ENCODE measurements at places on chromosomes 3 and 15. TPM values are rescaled to one million over a fixed set of nuclear protein-coding genes. Genes with fewer than 3 reads are reported as not detected.
A peak's percentile ranks its signal among the peaks of the same experiment; 100 is the strongest.

DNA sequence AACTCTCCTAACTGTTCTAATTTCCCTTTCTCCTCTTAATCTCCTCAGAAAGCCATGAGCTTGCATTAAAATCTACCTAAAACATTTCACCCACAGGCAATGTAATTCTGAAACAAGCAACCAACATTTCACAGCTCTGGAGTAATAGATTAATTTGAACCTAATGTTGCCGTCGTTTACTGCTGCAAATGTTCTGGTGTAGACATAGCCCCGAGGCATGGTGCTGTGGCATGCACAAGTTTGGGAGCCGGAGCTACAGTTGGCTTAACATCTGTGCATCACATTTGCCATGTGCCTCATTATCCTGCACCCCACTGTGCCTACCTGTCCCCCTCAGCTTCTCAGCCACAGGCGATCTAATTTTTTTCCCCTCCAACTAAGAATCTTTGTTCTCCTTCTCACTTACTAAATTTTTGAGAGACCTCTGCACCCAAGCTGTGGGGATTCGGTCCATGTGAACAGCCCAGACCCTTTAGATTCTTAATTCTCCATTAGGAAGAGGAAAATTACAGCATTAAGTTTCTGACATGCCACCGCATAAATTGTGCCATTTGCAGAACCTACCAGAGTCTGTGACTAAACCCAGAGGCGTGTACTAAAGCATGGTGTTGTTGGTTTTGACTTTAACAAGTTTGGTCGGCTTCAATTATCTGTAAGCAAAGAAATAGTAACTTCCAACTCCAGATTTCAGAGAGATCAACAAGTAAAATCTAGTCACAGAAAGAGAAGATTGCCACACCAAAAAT, 419.2 kb downstream of the MECOM start:
- DNase-seq, result no peak

DNA sequence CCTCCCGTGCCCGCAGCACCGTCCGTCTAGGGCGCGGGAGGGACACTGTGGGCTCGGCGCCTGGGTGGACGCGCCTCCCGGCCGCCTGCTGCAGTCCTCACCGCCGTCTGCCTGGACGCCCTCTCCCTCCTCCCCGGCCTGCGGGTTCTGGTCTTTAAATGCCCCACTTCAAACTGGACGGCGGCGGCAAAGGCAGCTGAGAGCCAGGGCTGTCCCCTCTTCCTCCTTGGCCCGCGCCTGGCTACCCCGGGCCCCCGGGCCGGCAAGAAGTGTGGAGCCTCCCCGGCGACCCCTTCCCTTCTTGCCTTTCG, 426 bp downstream of the CBLB start:
- peak; percentile 70 for DNase-seq

DNA sequence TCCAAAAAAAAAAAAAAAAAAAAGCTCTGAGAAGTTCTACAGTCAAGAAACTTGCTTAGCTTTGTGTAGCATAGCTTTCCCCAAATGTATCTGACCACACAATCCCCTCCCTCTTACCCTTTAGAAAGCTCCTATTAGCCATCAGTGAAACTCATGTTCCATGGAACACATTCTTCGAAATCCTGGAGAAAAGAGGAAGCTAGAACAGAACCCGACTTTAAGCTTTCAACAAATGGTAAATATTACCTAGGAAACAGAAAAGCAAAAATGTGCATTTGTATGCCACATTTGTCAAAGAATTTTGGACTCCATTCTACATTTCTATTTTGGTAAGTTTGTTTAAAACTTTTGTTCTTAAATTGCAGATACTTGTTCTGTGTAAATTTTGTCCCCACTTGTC, 17.4 kb upstream of the CRTC3 start:
- no peak for DNase-seq

DNA sequence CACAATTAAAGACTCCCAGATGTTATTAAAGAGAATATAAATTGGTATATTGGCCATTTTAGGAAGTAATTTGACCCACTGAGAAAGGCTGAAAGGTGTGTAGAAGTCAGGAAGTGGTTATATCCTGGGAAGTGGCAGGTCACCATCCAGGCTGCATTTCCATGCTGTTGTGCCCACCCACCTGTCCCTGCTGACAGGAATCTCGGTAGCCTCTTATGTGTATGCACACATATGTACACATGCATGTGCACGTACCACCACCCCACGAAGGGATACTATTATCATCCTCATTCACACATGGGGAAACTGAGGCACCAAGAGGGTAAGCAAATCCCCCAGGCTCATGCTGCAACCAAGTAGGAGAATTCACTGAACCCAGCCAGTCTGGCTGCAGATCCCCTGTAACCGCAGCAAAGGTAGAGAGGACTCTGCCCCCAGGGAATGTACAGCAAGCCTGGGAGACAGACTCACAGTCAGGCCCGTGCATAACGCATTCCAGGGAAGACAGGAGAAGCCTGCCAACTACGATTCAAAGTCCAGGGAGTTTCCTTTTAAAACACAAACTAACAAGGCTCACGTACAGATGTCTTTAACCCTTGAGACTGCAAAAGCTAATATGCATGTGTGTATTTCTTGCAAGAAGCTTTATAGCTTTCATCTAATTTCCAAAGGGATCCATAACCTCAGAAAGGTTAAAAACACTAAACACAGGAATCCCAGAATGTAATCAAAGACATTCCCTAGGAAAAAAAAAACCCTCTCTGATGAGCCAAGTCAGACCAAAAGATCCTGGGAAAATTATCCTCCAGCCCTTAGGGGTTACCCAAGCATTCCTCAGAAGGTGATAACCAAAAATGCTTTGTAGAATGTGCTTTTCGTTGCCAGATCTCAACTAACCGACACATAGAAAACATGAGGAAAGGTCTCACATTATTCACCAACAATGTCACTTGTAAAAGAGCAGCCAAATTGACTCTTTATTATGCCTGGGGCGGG, 129.6 kb downstream of the ADAMTS17 start:
- DNase-seq, result no peak

DNA sequence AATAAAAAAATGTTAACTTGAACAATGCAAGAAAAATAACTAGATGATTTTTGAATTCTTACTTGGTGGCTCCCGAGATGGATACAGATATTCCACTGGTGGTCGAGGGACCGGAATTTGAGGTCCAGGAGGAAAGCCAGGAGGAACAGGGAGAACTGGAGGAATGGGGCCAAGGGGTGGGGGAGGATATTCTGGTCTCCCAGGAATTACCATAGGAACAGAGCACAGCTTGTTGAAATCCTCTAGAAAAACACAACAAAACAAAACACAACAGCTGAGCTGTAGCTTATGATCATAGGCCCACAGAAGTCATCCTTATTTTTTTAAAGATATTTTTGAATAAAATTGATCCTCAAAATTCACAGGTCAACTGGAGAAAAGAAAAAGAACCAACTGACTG, 129.4 kb downstream of the FBN1 start:
- no peak for DNase-seq

- DNase-seq, result no peak
Measured at GRCh38 chr15:89071471-89071870, 16.8 kb upstream of the ABHD2 start.

GRCh38 chr15:22942877-22943276, 37.3 kb downstream of the CYFIP1 start:
- no peak for DNase-seq

DNA sequence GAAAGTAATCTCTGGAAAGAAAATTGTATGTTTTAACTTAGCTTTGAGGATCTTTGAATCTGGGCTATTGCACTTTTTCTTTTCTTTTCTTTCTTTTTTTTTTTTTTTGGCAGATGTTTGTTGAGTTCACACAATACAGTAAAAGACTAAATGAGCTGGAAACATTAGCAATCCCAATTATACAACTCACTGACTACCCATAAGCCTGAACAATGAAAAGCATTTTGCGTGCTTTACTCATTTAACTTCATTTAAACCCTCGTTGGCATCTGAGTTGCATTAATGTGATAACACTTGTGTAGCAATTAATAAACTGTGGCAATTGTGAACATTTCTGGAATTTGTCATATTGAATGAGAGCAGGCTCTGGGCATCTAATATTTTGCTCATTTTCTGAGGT, 269.4 kb upstream of the RBMS3 start:
- DNase-seq, result no peak

DNA sequence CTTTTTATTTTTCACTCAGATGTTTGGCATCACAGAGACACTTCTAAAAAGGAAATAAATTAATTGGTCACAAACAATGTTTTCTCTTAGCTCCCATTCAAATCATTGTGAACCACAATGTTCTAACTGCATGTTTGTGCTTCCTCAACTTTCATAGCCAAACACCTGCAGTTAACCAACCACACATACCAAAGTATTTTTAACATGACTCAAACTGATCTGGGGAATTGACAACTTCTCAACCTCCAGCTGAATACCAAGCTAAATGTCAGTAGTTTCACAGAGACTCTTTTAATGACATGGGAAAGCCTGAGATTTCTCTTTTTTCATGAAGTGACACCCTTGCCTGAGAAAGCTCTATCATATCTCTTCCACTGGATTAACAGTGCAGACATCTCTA, 217.9 kb upstream of the MME start:
- no peak for DNase-seq

GRCh38 chr3:44510000-44510368, 32.5 kb upstream of the ZNF445 start:
- no peak for DNase-seq

The ADAMTS9 gene
- total RNA-seq, result not detected

The NR1I2 gene
- not detected for total RNA-seq

The CERS3 gene
- 0.22 TPM for total RNA-seq

- DNase-seq, result no peak
Measured at GRCh38 chr3:51637144-51637940, 33.7 kb upstream of the TEX264 start.

The ALS2CL gene
- total RNA-seq, result not detected

The GOLGA6A gene
- total RNA-seq, result not detected

The CFAP44 gene
- total RNA-seq, result 11.5 TPM

DNA sequence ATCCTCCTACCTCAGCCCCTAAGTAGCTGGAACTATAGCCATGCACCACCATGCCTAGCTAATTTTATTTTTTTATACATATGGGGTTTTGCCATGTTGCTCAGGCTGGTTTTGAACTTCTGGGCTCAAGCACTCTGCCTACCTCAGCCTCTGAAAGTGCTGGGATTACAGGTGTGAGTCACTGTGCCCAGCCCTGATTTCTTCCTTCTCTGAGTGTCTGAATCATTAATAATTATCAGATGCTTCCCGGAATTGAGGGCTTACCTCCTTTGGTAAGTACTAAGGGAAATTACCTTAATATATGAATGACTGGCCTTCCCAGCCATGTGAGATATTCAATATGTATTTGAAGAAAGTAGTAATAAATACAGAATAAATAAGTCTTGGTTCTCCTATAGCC, 7.2 kb downstream of the CLPX start:
- DNase-seq, result no peak

DNA sequence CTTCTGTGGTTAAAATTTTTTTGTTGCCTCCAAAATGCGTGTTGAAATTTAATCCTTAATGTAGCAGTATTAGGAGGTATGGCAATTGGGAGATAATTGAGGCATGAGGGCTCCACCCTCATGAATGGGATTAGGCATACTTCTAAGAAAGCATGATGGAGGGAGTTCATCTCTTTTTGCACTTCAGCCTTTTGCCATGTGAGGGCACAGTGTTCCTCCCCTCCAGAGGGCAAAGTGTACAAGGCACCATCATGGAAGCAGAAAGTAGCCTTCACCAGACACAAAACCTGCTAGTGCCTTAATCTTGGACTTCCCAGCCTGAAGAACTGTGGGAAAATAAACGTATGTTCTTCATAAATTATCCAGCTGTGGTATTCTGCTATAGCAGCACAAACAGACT, 429.5 kb downstream of the ZIC1 start:
- DNase-seq, result no peak

The TEX264 gene
- 31.9 TPM for total RNA-seq

DNA sequence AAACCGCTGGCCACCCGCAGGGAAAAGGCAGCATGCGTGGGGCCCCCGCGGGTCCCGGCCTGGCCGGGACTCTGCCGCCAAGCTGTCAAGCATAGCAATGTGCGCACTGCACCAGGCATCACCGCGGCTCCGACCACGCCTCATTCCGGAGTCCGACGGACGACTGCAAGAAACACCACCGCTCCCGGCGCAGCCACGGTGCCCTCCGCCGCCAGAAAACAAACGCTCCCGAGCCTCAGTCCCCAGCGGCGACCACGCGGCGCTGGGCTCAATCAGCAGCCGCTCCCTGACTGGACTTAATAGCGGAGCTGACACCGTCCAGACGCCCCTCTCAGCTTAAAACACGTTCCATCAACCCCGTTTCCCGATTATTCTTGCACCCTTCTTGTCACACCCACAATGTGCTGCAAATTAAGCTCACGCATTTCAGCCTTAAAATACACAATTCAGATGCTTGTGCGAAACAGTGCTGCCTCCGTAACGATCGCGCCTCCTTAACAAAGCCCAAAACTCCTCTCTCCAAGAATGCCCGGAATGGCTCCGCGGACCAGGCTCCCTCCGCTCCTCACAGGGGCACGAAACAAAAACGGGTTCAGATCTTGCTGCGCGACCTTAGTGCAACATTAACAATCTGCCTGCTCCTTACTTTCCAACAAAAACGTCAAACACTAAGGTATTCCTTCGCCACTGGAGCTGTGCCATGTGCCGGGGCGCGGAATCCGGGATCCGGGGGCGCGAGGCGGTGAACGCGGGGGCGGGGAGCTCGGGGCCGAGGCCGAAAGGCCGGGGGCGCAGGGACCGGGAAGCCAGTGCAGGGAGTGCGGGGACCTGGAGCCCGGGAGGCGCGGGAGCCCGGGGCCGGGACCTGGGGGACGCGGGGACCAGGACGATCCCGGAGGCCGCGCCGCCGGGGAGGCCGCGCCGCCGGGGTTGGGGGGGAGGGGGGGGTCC, 655 bp downstream of the CYFIP1 start:
- DNase-seq, result no peak

The CHAC1 gene
- total RNA-seq, result 7.7 TPM

The FEZF2 gene
- total RNA-seq, result not detected

The C2CD4B gene
- total RNA-seq, result not detected

- no peak for DNase-seq
Measured at GRCh38 chr15:96972201-96972600, 641.7 kb downstream of the NR2F2 start.

DNA sequence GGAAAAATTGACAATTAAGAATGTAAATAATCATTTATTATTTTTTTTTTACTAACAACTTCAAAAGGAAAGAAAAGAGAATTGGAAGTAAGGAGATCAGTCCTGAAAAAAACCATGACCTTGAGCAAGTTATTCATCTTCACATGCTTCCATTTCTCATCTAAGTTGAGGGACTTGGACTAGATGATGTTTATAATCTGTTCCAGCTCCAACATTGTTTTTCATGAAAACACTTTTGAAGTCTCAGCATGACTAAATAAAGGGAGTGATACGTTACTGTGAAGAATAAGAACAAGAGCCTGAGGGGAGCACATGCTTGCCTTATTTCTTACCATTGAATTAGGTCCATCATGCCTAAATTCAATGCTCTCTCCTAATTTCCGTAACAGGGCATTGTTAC, 95.7 kb downstream of the STRIT1 start:
- DNase-seq, result no peak

- DNase-seq, result no peak
Measured at GRCh38 chr3:127546970-127547733, 43.4 kb downstream of the TPRA1 start.

All from natural killer cell treated with Interleukin-12 subunit alpha and Interleukin-12 subunit beta and Interleukin-15 and Interleukin-18, amount 100 ng/mL, for 72 hours (primary cell).